Left ventricle myocardium inferior (tissue), 1 donor: ENCODE measurements at places on chromosomes 11 and 22. TPM values are rescaled to one million over a fixed set of nuclear protein-coding genes. Genes with fewer than 3 reads are reported as not detected.

The MYO7A gene
- 3.2 TPM for total RNA-seq

The TRIM51 gene
- not detected for total RNA-seq

The GAB2 gene
- total RNA-seq: 27.4 TPM

The PANX3 gene
- total RNA-seq: not detected

The HIPK3 gene
- total RNA-seq: 247 TPM

The OR51B4 gene
- not detected for total RNA-seq

The P2RY6 gene
- 2.2 TPM for total RNA-seq

The UBQLNL gene
- not detected for total RNA-seq

The ADAMTS8 gene
- 0.85 TPM for total RNA-seq

The FAT3 gene
- 0.33 TPM for total RNA-seq

The LRRC74B gene
- not detected for total RNA-seq

The MPST gene
- 58.3 TPM for total RNA-seq

The AQP11 gene
- 0.69 TPM for total RNA-seq

The DNAJB7 gene
- not detected for total RNA-seq

The DEFB108B gene
- not detected for total RNA-seq

The SEPTIN3 gene
- not detected for total RNA-seq

The TRIM29 gene
- total RNA-seq: not detected

The RAG2 gene
- not detected for total RNA-seq

The TMEM41B gene
- total RNA-seq: 20.2 TPM

The NXPE1 gene
- total RNA-seq: not detected

The COMMD9 gene
- 58.0 TPM for total RNA-seq

The CCDC157 gene
- total RNA-seq: 0.58 TPM

The PHOX2A gene
- total RNA-seq: not detected

The OR10D3 gene
- total RNA-seq: not detected

The RNASEH2C gene
- total RNA-seq: 39.7 TPM

The ACAT1 gene
- total RNA-seq: 404 TPM

The SCUBE1 gene
- 0.14 TPM for total RNA-seq

The TESMIN gene
- total RNA-seq: 0.52 TPM

The MUC2 gene
- 0.03 TPM for total RNA-seq

The IL17REL gene
- not detected for total RNA-seq

The PACS1 gene
- total RNA-seq: 54.9 TPM
